Pancreas (tissue), 10 donors: ENCODE measurements at places on chromosomes 1 and 21. TPM values are rescaled to one million over a fixed set of nuclear protein-coding genes. Genes with fewer than 3 reads are reported as not detected.

Gene APOBEC4
- total RNA-seq: not detected

Gene LRIF1
- total RNA-seq: 3.2 TPM

- H3K36me3 ChIP-seq: no peaks in the 10 kb centered on the region
- no peak overlapping the region for H3K4me3 ChIP-seq
- no peak for DNase-seq
- H3K27me3 ChIP-seq: no peaks in the 10 kb centered on the region
- H3K27ac ChIP-seq: no peak overlapping the region
- H3K4me1 ChIP-seq: no peaks in the 10 kb centered on the region
Observed at GRCh38 chr1:74341702-74342339, 106.6 kb downstream of the TNNI3K start.

- no peaks in the 10 kb centered on the region for H3K4me1 ChIP-seq
- H3K4me3 ChIP-seq: no peak overlapping the region
- no peak overlapping the region for H3K27ac ChIP-seq
- no peaks in the 10 kb centered on the region for H3K36me3 ChIP-seq
- no peaks in the 10 kb centered on the region for H3K27me3 ChIP-seq
Observed at GRCh38 chr21:23949493-23949892, 1657.8 kb downstream of the MRPL39 start.

DNA sequence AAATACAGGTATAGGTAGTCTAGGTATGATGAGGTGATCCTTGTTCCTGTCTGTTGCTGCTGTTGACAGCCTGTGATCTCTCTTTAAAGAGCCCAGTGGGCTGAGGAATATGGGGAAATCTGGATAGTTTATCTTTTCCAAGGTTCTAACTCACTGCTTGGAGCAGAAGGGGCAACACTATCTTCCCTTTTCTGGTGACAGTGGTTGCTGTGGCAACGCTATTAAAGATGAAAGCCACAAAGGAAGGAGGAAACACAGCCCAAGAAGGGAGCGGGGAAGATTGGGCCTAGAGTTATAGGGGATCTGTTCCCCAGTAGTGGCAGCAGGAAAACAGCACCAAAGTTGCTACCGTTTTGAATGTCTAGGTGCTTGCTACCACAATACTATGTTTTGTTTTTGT, 8.8 kb downstream of the PCP4L1 start:
- DNase-seq: no peak
- no peaks in the 10 kb centered on the region for H3K4me1 ChIP-seq
- H3K4me3 ChIP-seq: no peak overlapping the region

DNA sequence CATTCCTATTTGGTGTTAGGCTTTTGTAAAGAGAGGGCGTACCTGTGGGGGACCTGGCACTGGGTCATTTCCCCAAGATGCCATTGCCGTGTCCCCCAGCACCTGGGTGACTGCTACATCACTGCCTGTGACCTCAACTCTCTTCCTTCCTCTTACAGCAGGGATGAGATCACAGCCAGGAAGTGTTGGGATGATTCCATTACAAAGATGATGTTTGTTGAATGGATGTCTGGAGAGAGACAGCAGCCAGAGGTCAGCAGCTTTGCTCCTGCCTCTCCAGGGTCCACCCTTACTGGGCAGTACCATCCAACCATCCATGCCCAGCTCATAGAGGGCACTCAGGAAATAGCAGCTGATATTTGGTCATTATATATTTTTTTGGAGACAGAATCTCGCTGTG, 35.1 kb downstream of the TMEM51 start:
- H3K4me3 ChIP-seq: no peak overlapping the region
- no peaks in the 10 kb centered on the region for H3K27me3 ChIP-seq
- H3K27ac ChIP-seq: peak overlapping the region; percentile 60
- H3K4me1 ChIP-seq: peaks cover 45% of the 10 kb centered on the region

GRCh38 chr1:172944931-172945330, 105.8 kb downstream of the TNFSF18 start:
- DNase-seq: no peak
- H3K27me3 ChIP-seq: no peaks in the 10 kb centered on the region
- H3K36me3 ChIP-seq: no peaks in the 10 kb centered on the region
- H3K4me1 ChIP-seq: no peaks in the 10 kb centered on the region
- no peak overlapping the region for H3K4me3 ChIP-seq
- H3K27ac ChIP-seq: no peak overlapping the region

DNA sequence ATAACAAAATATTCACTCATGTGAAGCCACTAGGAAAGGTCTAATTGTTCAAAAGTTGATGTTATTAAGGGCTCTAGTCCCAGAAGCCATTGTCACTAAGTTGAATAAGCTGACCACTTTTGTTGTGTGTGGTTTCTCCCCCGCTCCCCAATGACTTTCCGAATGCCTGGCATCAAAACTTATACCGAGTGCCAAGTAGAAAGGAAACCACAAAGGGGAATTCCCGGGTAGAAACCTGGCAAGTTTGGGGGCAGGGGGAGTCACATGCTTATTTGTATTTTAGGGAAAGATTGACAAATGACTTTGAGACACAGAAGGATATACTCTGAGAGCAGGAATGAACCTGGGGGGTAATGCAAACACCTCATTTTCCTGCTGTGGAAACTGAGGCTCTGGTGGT, 154.1 kb downstream of the TGFBR3 start:
- no peak for DNase-seq
- H3K27me3 ChIP-seq: no peaks in the 10 kb centered on the region
- no peak overlapping the region for H3K27ac ChIP-seq
- H3K4me1 ChIP-seq: peaks cover 18% of the 10 kb centered on the region
- H3K4me3 ChIP-seq: no peak overlapping the region

DNA sequence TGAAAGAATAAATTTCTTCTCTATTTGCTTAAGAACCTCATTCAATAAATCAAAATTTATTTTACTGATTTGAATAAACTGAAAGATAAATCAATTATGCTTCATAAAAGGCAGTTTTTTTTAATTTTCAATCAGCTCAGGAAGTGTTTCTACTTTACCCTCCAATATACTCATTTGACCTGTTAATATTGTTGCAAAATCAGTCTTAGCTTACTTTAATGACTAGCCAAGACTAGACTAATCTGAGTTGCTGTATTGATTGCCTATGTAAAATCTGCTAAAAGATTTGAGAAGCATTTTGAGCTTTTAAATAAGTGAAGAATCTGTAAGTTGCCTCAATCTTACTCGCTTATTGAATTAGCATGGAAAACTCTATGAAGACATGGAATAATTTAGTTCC, 179.1 kb upstream of the LYPLAL1 start:
- H3K27ac ChIP-seq: no peak overlapping the region
- DNase-seq: no peak
- no peaks in the 10 kb centered on the region for H3K27me3 ChIP-seq
- H3K4me1 ChIP-seq: no peaks in the 10 kb centered on the region

Gene LYPLA2
- 15.0 TPM for total RNA-seq
